ENCODE measurements at places on chromosomes 12 and 14. TPM values are rescaled to one million over a fixed set of nuclear protein-coding genes. Genes with fewer than 3 reads are reported as not detected.

TMBIM4 gene
- total RNA-seq: 61.8 TPM

HAL gene
- total RNA-seq: 0.24 TPM

TBC1D30 gene
- total RNA-seq: 4.0 TPM

RERGL gene
- total RNA-seq: not detected

MEG3 gene
- total RNA-seq: 5.1 TPM

GPR65 gene
- not detected for total RNA-seq

FITM1 gene
- total RNA-seq: 0.24 TPM

KLRB1 gene
- not detected for total RNA-seq

LYZ gene
- total RNA-seq: not detected

SERPINA10 gene
- total RNA-seq: not detected

RBP5 gene
- total RNA-seq: not detected

NPFF gene
- total RNA-seq: not detected

AMIGO2 gene
- total RNA-seq: 103 TPM

ANO2 gene
- not detected for total RNA-seq

CACNB3 gene
- 9.6 TPM for total RNA-seq

AHSA1 gene
- 149 TPM for total RNA-seq

GPRC5D gene
- total RNA-seq: not detected

OR4K5 gene
- not detected for total RNA-seq

PLA2G1B gene
- not detected for total RNA-seq

STON2 gene
- total RNA-seq: 89.4 TPM

ADAMTS20 gene
- not detected for total RNA-seq

PLD4 gene
- not detected for total RNA-seq

SLCO1A2 gene
- not detected for total RNA-seq

CRACR2A gene
- total RNA-seq: 0.43 TPM

PLCZ1 gene
- not detected for total RNA-seq

GPRC5A gene
- 6.6 TPM for total RNA-seq

PTPRQ gene
- total RNA-seq: not detected

POTEM gene
- total RNA-seq: not detected

AQP2 gene
- not detected for total RNA-seq

KCNJ8 gene
- 0.48 TPM for total RNA-seq

GLS2 gene
- 3.1 TPM for total RNA-seq

GPX2 gene
- 2.2 TPM for total RNA-seq

CRIP2 gene
- total RNA-seq: 64.8 TPM

FAM181A gene
- not detected for total RNA-seq

SH2B3 gene
- 7.9 TPM for total RNA-seq

MYO1A gene
- under 0.01 TPM for total RNA-seq

ADAM20 gene
- total RNA-seq: 0.43 TPM

LRRC43 gene
- total RNA-seq: 0.72 TPM

RAD51B gene
- total RNA-seq: 12.5 TPM

OTUB2 gene
- 1.7 TPM for total RNA-seq

TAS2R9 gene
- total RNA-seq: not detected

CLEC6A gene
- total RNA-seq: not detected

BCL2L2 gene
- 16.8 TPM for total RNA-seq

MYH7 gene
- under 0.01 TPM for total RNA-seq

KRT85 gene
- not detected for total RNA-seq

AKAP6 gene
- 2.7 TPM for total RNA-seq

ZNF219 gene
- total RNA-seq: 23.1 TPM

FGD4 gene
- total RNA-seq: 31.1 TPM

CMTM5 gene
- not detected for total RNA-seq

HCAR1 gene
- 0.21 TPM for total RNA-seq

Measured in tracheal epithelial cell (primary cell).